Chondrocyte (in vitro differentiated cells): ENCODE measurements at places on chromosomes 16 and 17.

DNA sequence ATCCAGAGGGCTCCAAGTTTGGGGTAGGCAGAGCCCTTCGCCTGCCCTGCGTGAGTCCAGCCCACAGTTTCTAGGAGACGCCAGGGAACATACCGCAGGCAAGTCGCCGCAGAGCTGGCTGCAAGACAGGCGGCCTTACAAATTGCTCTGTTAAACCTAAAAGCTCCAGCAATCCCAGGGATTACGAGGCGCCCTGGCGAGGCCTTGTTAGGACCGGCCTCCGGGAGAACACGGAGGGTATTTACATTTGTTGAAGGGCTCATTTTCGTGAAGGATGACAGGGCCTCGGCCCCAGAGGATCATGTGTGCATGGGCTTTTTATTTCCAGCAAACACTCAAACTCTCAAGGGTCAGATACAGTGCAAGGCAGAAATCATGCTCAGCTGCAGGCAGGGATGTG is 77.6 kb upstream of the FOXF1 start:
- H3K4me1 ChIP-seq = no peaks in the 10 kb centered on the region
- H3K36me3 ChIP-seq = no peaks in the 10 kb centered on the region
- H3K27me3 ChIP-seq = peaks cover 36% of the 10 kb centered on the region
- H3K27ac ChIP-seq = no peak overlapping the region

- H3K4me3 ChIP-seq = no peak overlapping the region
- H3K4me1 ChIP-seq = no peaks in the 10 kb centered on the region
- no peak for DNase-seq
- peaks cover 5% of the 10 kb centered on the region for H3K27me3 ChIP-seq
- H3K27ac ChIP-seq = no peak overlapping the region
Measured at GRCh38 chr17:55625521-55625920, 97.1 kb downstream of the TMEM100 start.

GRCh38 chr17:29469276-29469675 is 79.1 kb downstream of the TAOK1 start:
- H3K36me3 ChIP-seq = peaks cover 20% of the 10 kb centered on the region
- no peak overlapping the region for H3K27ac ChIP-seq
- DNase-seq = no peak
- no peak overlapping the region for H3K4me3 ChIP-seq
- no peaks in the 10 kb centered on the region for H3K4me1 ChIP-seq

DNA sequence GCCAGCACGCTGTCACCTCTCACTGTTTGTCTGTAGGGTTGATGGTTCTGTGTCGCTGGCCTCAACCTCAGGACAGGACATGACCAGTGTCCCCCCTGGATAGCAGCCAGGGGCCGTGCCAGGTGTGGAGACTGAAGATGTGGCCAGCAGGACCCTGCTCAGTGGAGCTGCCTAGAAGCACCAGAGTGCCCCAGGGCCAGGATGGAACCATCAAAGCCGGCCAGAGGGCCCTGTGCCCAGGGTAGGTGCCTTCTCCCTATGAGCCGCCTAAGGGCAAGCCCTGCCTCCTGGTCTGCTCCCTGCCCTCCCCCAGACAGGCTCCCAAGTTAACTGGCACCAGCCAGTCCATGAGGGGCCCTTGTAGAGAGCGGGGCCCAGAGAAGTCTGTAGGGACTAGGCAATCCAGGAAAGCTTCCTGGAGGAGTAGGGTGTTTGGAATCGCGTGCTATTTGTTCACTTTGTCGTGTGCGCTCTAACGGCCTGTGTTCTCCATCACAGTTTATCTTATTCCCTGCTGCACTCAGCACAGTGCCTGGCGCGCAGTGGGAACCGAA is 546 bp upstream of the NDUFB10 start:
- H3K4me1 ChIP-seq = peaks cover 40% of the 10 kb centered on the region
- peaks cover 12% of the 10 kb centered on the region for H3K36me3 ChIP-seq
- DNase-seq = no peak
- H3K4me3 ChIP-seq = peak overlapping the region; percentile 97
- H3K27ac ChIP-seq = peak overlapping the region; percentile 59

- H3K27ac ChIP-seq = no peak overlapping the region
- no peaks in the 10 kb centered on the region for H3K27me3 ChIP-seq
- no peaks in the 10 kb centered on the region for H3K36me3 ChIP-seq
- DNase-seq = no peak
- H3K4me3 ChIP-seq = no peak overlapping the region
Measured at GRCh38 chr17:38970128-38970527, 2.9 kb upstream of the FBXO47 start.

DNA sequence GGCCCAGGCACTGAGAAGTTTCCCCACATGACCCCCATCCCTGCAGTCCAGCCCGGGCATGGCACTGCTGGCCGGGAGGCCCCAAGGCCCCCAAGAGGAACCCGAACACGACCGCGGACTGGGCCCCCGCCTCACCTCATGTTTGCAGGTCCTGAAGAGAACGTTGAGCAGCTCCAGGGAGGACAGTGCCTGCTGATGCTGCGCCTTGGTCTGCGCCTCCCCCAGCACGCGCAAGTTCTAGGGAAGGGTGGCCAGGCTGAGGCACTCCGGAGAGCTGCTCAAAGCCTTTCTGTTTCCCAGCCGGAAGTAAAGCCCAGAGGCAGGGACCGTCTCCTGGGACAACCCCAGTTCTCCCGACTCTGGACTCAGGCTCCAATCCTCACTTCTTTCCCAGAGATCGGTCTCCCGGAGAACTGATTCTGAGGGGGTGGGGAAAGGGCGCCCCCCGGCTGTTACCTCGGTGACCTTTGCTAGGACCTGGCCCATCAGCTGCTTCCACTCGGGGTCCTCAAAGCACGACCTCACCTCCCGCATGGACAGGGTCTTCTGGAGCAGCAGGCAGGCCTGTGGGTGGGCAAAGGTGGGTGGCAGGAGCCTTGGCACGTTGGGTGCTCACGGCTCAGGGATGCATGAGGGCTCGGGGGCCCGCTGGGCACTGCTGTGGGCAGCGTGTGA is 13.7 kb downstream of the MYBBP1A start:
- no peaks in the 10 kb centered on the region for H3K4me1 ChIP-seq
- H3K4me3 ChIP-seq = no peak overlapping the region
- H3K36me3 ChIP-seq = peaks cover 13% of the 10 kb centered on the region
- H3K27ac ChIP-seq = no peak overlapping the region
- H3K27me3 ChIP-seq = no peaks in the 10 kb centered on the region
